IMR-90 (cell line): ENCODE measurements at places on chromosomes 4 and X. TPM values are rescaled to one million over a fixed set of nuclear protein-coding genes. Genes with fewer than 3 reads are reported as not detected.

DNA sequence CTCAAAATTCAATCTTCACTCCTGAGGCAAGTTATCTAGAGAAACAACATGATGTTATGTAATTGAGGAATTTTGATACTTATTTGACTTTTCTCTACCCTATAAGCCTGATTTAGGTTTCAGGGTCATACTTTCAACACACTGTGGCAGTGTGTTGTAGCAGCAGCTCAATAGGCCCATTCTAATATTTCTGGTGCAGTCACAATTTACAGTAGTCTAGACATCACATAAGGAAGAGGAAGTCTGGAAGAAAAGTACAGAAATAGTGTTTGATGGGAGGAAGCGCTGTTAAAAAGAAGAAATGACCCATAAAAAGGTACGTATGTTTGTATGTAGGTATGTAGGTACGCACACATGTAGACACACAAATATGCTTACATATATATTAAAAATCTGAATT lies 194.3 kb downstream of the ARHGAP24 start:
- H3K36me3 ChIP-seq = no peaks in the 10 kb centered on the region
- H3K27ac ChIP-seq = no peak overlapping the region

GRCh38 chrX:56813318-56813837 lies 84.3 kb downstream of the NBDY start:
- no peaks in the 10 kb centered on the region; the same call in 1 of the 2 replicates for H3K27me3 ChIP-seq
- H3K4me3 ChIP-seq = no peak overlapping the region
- H3K4me1 ChIP-seq = peaks cover 4% of the 10 kb centered on the region; the same call in 1 of the 2 replicates
- H3K27ac ChIP-seq = no peak overlapping the region
- H3K36me3 ChIP-seq = no peaks in the 10 kb centered on the region

GRCh38 chrX:131734621-131735020 lies 190.7 kb downstream of the OR13H1 start:
- no peak overlapping the region for H3K27ac ChIP-seq
- no peaks in the 10 kb centered on the region for H3K4me1 ChIP-seq
- H3K4me3 ChIP-seq = peak overlapping the region; percentile 3; the same call in 1 of the 2 replicates
- no peaks in the 10 kb centered on the region for H3K36me3 ChIP-seq

- no peaks in the 10 kb centered on the region for H3K27me3 ChIP-seq
- no peaks in the 10 kb centered on the region; the same call in 1 of the 2 replicates for H3K4me1 ChIP-seq
- no peak overlapping the region for H3K4me3 ChIP-seq
- no peak overlapping the region for H3K27ac ChIP-seq
Observed at GRCh38 chr4:1815997-1816860, 23.1 kb downstream of the FGFR3 start.

CFAP299 gene
- 1.1 and 1.9 TPM in 2 replicates for total RNA-seq

AMER1 gene
- total RNA-seq = 1.7 and 2.2 TPM in 2 replicates
